ENCODE measurements at places on chromosomes 7 and 10. TPM values are rescaled to one million over a fixed set of nuclear protein-coding genes. Genes with fewer than 3 reads are reported as not detected.

The GPR15LG gene
- not detected for total RNA-seq

The BEND7 gene
- not detected for total RNA-seq

GRCh38 chr7:120990468-120991118 lies 2.1 kb downstream of the CPED1 start:
- peaks cover 55% of the 10 kb centered on the region for H3K27me3 ChIP-seq
- H3K4me1 ChIP-seq: peaks cover 23% of the 10 kb centered on the region
- DNase-seq: no peak
- H3K4me3 ChIP-seq: no peak overlapping the region

DNA sequence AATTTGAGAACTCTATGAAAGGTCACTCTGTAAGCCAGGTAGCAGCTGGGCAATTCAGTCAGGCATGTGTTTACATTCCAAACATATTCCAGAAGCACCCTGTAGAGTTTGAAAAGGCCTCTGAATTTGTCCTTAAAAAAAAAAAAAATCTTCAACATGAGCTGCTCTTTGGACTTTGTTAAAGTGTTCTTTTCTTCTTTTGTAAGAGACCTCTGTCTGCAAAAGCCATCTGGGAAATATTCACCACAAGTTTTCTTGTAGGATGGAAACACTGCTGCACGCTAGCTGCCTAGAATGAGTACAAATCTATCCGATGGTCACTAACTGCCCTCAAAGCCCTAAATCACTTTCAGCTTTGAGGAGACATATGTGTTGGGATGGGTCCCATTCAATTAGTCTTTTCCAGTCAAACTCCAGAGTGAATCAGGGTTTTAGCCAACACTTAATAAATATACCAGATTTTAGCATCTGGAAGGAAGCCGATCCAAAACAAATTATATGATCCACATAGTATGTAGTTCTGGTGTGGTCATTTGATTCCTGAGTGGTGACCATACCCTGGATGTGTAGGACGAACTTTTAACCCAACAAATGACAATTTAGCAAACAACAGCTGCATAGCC lies 85.9 kb downstream of the CD36 start:
- no peaks in the 10 kb centered on the region for H3K27me3 ChIP-seq
- no peak overlapping the region for H3K4me3 ChIP-seq
- H3K27ac ChIP-seq: no peak overlapping the region
- no peaks in the 10 kb centered on the region for H3K4me1 ChIP-seq
- no peak for DNase-seq

GRCh38 chr10:98563811-98564210 lies 117.1 kb upstream of the HPS1 start:
- DNase-seq: no peak
- H3K4me1 ChIP-seq: no peaks in the 10 kb centered on the region
- H3K4me3 ChIP-seq: no peak overlapping the region
- H3K27ac ChIP-seq: no peak overlapping the region
- H3K27me3 ChIP-seq: no peaks in the 10 kb centered on the region

- DNase-seq: no peak
- H3K4me3 ChIP-seq: no peak overlapping the region
- no peak overlapping the region for H3K27ac ChIP-seq
Measured at GRCh38 chr10:98224509-98224908, 43.5 kb downstream of the LOXL4 start.

Measured in activated CD4-positive, alpha-beta memory T cell treated with anti-CD3 and anti-CD28 coated beads, Interleukin-2, amount 10 ng/mL, durations not matched to agents 7 days and 5 days (primary cell).